Suppressor macrophage (primary cell): ENCODE measurements at places on chromosomes 5 and 9.

- no peak for DNase-seq
Measured at GRCh38 chr5:150987746-150988145, 32.6 kb upstream of the GPX3 start.

- no peak for DNase-seq
Measured at GRCh38 chr9:96136992-96137670, 164.8 kb downstream of the HSD17B3 start.

DNA sequence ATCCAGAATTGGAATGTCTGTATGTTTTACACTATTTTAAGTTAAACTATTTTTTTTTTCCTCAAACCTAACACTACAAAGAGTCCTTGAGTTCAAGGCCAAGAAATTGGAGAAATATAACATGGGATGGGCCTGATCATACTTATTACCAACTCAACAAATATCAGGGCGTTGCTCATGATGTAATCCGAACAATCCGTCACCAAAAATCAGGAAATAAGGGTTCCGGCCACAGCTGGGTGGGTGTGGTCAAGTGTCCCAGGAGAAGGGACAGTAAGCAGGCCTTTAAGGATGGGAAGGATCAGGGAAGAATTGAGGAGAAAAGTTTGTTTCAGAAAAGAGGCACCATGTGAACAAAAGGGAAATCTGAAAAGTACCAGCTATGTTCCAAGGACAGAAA lies 29.8 kb downstream of the MED27 start:
- DNase-seq, result peak; percentile 9

DNA sequence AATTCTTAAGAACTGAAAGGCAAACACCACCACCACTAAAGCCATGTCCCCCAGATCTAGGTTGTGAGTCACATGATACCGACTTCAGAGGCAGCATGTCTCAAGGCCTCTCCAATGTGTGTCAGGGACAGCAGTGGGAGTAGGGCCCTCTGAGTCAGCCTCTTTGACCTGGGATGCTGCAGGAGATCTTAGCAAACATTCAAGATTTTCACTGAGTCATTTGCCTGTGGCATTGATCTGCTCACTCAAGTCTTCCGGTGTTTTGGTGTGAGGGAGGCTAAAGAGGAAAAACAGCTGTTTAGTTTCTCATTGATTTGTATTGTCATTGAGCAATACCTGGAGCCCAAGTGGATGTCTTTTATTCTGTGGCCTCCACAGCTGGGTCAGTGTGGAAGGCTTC lies 36.1 kb downstream of the TMC1 start:
- DNase-seq, result peak; percentile 85

DNA sequence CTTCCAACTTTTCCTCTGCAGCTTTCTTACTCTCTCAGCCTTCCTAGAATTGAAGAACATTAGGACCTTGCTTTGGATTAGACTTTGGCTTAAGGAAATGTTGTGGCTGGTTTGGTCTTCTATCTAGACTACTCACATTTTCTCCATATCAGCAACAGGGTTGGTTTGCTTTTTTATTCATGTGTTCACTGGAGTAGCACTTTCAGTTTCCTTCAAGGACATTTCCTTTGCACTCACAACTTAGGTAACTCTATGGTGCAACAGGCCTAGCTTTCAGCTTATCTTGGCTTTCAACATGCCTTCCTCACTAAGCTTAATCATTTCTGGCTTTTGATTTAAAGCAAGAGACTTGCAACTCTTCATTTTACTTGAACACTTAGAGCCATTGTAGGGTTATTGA lies 153.1 kb downstream of the CCDC192 start:
- no peak for DNase-seq

DNA sequence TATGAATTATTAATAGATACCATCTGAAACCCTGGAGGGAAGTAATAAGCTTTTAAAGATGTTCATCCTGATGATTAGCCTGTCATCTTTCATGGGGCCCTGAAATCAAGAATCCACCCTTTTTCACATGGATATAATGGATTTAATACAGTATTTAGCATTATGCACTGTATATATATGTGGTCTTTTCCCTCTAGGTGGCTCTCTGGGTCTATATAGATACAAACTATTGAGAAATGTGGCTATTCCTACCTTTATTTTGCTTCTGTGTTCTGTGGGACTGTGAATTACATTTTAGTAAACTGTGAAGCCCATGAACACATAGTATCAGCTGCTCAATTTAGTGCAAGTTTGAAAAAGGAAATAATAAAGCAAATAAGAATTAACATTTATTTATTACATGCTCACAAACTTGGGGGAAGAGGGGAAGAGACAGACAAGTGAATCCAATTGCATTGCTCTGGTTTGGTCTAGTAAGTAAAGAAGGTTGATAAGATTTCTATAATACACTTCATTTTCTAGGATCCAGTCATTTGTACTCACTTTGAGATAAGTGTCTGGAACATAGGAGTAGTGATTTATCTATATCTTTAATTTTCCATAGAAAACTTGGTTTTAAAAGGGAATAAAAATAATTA lies 112.2 kb downstream of the SCAMP1 start:
- peak; percentile 72 for DNase-seq
